AG09309 (cell line): ENCODE measurements at places on chromosomes 2 and 18.

- no peak for DNase-seq
Observed at GRCh38 chr2:50724837-50725236, 307.1 kb downstream of the NRXN1 start.

GRCh38 chr18:6859676-6860422 is 130.3 kb downstream of the ARHGAP28 start:
- no peak for DNase-seq

DNA sequence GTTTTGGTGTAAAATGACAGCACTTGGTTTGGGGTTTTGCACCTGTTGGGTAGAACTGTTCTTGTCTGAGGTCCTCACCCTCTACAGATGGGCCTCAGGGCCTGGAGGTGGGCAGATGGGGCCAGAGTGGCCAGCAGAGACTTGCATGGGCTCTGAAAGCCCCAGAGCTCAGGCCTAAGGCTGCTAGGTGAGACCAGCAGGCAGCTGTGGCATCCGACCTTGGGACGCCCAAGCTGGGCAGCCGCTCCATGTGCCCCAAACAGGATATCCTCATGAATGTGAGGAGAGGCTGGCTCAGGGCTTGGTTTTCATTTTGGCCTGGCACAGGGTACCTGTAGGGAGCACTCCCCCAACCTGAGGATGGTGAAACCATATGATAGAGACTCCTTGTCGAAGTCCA is 38.3 kb downstream of the GBX2 start:
- no peak for DNase-seq

GRCh38 chr2:148455791-148456190 is 188.8 kb upstream of the EPC2 start:
- DNase-seq = no peak

GRCh38 chr2:65121-65520 is 18.8 kb upstream of the FAM110C start:
- no peak for DNase-seq

DNA sequence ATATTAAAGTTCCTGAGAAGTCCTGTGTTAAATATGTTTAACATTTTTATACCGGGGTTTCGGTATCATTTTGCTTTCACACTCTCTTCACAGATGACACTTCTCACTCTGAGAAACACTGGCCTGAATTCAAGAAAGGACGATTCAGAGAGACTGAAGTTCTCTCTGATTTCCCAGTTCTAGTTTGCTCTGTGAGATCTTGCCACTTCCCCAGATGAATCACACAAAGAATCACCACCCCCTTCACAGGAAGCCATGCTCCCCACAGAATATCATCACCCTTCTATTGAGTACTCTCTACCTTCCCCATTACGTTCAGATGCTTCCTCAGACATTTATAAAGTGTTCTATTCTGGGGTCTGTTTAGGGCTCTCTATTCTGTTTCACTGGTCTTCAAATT is 16.1 kb upstream of the CD207 start:
- DNase-seq = no peak

- DNase-seq = no peak
Observed at GRCh38 chr18:28767201-28767600, 590.3 kb upstream of the CDH2 start.

GRCh38 chr2:151030663-151031230 is 230.9 kb downstream of the RBM43 start:
- no peak for DNase-seq

DNA sequence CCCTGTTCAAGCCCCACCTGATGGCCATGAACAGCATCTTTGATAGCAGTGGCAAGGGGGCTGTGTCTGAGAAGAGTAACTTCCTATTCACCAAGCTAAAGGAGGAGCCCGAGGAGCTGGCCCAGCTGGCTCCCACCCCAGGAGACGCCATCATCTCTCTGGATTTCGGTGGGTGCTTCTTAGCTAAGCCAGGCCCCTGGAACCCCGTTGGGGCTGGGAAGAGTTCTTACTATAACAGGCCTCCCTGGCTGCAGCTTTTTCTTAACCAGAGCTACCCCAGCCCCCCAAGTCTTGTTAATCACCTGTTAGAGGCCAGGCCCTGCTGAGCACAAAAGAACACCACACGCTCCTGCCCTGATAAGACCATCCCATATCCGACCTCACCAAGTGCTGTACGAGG is 79.4 kb downstream of the EPAS1 start:
- DNase-seq = no peak

- DNase-seq = no peak
Observed at GRCh38 chr2:110813896-110814295, 81.5 kb downstream of the ACOXL start.

DNA sequence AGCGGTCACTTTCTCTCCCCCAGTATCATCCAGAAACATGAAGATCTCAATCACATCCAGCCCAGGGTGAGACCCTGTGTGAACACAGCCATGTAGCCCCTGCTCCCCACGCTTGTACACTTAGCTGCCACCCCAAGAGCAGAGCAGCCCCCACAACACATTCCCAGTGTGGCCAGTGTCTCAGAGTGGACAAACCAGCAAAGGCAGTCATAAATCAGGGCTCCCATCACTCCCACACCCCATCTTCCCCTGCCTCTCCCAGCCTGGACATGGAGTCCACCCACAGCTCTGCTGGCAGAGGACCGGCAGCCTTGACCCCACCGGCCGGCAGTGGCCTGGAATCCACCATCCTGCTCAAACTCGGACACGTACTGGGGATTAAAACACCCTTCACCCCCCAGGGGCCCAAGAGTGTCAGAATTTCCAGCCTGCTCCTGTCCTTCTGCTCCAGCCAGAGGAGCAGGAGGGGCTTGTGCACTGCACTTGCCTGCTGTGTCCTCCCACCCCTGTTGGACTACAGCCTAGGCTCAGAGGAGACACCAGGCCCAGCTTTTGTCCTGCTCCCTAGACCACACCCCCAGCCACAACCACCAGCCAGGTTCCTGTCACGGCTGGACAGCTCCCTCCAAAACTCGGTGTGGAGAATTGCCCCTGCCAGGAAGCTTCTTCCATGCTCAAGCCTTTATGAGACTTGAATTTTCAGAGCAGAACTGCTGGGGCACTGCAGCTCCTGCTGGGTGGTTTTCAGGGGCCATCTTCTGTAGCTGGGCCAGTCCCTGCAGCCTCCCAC is 206.1 kb downstream of the SMAD2 start:
- DNase-seq = no peak
